ENCODE measurements at places on chromosomes 6 and 20.

DNA sequence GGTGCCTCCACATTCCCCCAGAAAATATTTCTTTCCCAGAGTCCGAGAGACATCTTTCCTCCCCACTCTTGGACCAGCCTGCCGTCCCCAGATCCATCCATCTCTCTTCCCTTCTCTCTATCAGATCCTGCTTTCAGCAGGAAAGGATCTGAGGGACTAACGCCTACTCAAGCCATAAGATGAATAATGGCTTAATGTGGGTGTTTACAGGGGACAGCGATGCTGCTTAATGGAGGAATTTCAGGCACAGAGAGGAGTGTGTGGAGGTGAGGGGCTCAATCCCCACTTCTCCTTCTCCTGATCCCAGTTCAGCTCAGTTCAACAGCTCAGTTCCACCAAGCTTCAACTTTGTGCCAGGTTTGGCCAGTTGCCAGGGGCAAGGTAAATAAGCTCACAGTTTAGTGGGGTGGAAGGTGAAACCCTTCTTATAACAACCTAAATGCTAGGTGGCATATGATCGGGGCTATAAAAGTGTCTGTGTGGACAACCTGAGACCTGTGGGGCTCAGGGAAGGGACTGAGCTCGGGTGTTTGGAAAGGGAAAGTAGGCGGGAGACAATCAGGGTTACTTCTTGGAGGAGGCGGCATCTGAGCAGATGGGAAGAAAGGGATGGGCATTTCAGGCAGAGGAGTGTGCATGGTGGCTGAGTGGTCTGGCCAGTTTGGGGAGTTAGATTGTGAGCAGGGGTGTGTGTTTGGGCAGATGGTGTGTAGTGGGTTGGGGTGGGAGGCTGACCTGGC is 55.8 kb downstream of the CDH22 start:
- H3K4me1 ChIP-seq = no peaks in the 10 kb centered on the region
- no peak overlapping the region for H3K4me3 ChIP-seq
- peaks cover 46% of the 10 kb centered on the region for H3K27me3 ChIP-seq
- no peak for DNase-seq

DNA sequence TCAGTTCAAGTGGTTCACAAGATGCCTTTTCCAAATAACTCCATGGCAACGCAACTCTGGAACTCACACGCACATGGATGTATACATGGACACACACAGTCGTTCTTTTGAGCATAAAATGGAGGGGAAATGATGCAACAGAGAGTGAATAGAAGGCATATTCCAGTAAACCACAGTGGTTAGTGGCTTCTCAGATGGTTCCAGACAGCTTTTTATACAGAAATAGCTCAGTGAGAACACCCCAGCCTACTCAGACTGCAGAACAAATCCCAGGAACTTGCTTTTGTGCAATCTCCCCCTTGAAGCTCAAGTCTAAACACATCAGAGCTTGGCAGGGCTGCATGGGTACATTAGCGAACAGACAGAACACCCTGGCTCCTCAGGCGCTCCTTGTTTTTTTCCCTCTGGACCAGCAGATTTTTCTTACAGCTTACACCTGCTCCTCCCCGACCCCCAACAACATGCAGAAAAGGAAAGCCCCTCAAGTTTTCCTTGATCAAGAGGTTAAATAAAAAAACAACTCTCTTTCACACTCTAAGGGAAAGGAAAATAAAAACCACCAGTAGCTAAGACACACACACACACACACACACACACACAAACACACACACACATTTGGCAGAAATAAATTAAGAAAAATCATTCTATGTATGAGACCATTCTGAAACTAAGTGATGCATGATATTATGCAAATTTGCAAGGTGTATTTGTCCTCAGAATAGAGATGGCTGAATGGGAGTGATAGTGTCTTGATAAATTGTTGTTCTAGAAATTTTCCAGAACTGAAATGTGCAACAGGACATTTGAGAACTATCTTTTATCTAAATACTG is 51.2 kb upstream of the RANBP9 start:
- no peaks in the 10 kb centered on the region for H3K27me3 ChIP-seq
- DNase-seq = no peak
- H3K36me3 ChIP-seq = no peaks in the 10 kb centered on the region
- no peak overlapping the region for H3K27ac ChIP-seq
- H3K4me3 ChIP-seq = peak overlapping the region; percentile 10

GRCh38 chr20:64058536-64058935 is 4.5 kb upstream of the TCEA2 start:
- no peak for DNase-seq
- H3K4me3 ChIP-seq = no peak overlapping the region
- H3K36me3 ChIP-seq = no peaks in the 10 kb centered on the region
- peaks cover 29% of the 10 kb centered on the region for H3K4me1 ChIP-seq
- H3K27me3 ChIP-seq = peaks cover 11% of the 10 kb centered on the region

- H3K27me3 ChIP-seq = no peaks in the 10 kb centered on the region
- H3K36me3 ChIP-seq = no peaks in the 10 kb centered on the region
- no peak for DNase-seq
- H3K4me1 ChIP-seq = no peaks in the 10 kb centered on the region
Measured at GRCh38 chr6:168664956-168665355, 224.0 kb downstream of the SMOC2 start.

GRCh38 chr20:34403063-34403827 is 40.2 kb downstream of the ITCH start:
- peaks cover 22% of the 10 kb centered on the region for H3K36me3 ChIP-seq
- H3K4me1 ChIP-seq = peaks cover 17% of the 10 kb centered on the region
- no peak for DNase-seq
- no peaks in the 10 kb centered on the region for H3K27me3 ChIP-seq
- no peak overlapping the region for H3K4me3 ChIP-seq

GRCh38 chr6:24720604-24721460 is 1.9 kb upstream of the C6orf62 start:
- H3K4me3 ChIP-seq = peak overlapping the region; percentile 98
- DNase-seq = peak; percentile 100
- H3K27me3 ChIP-seq = no peaks in the 10 kb centered on the region
- H3K27ac ChIP-seq = peak overlapping the region; percentile 100
- peaks cover 24% of the 10 kb centered on the region for H3K36me3 ChIP-seq

DNA sequence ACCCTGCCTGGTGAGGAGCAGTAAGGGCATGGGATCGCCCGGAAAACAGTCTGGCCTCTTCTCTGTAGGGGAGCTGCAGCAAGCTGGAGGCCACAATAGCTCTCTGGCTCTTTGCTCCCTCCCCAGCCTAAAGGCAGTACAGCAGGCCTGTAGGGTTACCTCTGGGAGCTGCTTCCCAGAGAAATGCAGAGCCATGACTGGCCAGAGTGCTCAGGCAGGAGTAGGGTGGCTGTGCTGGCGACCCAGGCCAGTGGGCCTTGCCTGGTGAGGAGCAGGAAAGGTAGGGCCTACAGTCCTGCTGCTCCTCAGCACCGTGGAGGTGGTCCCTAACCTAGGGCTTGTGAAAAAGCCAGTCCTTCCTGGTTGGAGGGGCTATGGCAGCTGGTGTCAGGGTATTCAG is 129.9 kb upstream of the CHD6 start:
- no peak overlapping the region for H3K4me3 ChIP-seq
- H3K4me1 ChIP-seq = no peaks in the 10 kb centered on the region
- no peaks in the 10 kb centered on the region for H3K36me3 ChIP-seq
- peaks cover 6% of the 10 kb centered on the region for H3K27me3 ChIP-seq
- H3K27ac ChIP-seq = no peak overlapping the region

Measured in CD4-positive, alpha-beta T cell (primary cell).